ENCODE measurements at places on chromosomes 12 and 14.

DNA sequence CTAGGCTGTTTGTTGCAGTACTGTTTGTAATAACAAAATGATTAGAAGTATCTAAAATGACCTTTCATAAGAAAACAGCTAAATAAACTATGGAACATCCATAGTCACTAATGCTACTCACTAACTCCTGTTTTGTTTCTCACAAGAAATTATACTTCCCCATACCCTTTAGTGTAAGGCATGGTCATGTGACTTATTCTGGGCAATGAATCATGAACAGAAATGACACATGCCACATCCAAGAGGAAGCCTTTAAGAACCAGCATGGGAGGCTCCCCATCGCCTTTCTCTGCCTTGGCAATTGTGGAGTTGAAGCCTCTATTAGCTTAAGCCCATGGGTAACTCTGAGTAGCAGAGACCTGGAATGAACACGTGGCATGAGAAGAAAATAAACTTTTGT is 49.3 kb downstream of the KSR2 start:
- DNase-seq: no peak

DNA sequence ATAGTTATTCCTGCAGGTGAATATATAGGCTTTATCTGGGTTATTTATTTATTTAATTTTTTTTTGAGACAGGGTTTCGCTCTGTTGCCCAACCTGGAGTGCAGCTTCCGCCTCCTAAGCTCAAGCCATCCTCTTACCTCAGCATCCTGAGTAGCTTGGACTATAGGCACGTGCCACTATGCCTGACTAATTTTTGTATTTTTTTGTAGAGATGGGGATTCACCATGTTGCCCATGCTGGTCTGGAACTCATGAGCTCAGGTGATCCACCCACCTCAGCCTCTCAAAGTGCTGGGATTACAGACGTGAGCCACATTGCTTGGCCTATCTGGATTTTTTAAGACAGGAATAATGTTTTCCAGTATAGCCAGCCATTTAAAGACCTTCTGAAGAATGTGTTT is 2.0 kb downstream of the RAN start:
- DNase-seq: no peak

- DNase-seq: no peak
Measured at GRCh38 chr12:69095765-69096477, 143.4 kb upstream of the CPSF6 start.

GRCh38 chr14:29927376-29928116 is at the start of gene PRKD1:
TSS of gene PRKD1 (minus strand) at chr14:29927847.
- DNase-seq: no peak

- no peak for DNase-seq
Measured at GRCh38 chr12:81021834-81022233, 56.0 kb upstream of the ACSS3 start.

GRCh38 chr12:20602641-20603391 is 92.3 kb upstream of the SLCO1C1 start:
- no peak for DNase-seq

GRCh38 chr14:56860441-56860840 is 50.2 kb upstream of the OTX2 start:
- no peak for DNase-seq

DNA sequence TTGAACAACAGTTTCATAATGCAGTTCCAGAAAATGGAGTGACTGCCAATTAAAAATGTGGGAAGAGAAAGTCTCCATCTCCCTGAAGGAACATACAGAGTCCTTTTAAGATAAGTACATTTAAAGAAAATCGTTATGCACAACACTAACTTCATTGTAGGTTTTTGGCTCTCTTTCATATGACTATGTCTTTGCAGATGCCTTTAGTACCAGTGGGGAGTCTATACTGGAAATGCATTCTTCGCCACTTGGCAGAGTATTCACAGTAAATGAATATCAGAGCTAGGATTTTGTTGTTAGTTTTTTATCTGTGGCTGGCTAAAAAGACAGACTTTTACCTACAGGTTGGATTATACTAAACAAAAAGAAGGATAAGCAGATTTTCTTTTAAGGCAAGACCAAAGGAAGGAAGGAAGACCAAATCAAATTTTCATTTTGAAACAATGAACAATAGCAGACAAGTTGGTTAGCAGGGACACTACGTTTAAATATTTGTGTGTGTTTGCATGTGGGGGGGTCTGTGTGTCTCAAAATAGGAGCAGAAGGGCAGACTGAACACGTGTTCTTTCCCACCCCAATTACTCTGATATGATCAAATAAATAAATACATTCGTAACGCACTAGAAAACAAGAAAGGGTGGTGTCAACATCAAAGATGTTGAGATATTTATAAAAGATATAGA is 124.5 kb downstream of the BTG1 start:
- DNase-seq: no peak

DNA sequence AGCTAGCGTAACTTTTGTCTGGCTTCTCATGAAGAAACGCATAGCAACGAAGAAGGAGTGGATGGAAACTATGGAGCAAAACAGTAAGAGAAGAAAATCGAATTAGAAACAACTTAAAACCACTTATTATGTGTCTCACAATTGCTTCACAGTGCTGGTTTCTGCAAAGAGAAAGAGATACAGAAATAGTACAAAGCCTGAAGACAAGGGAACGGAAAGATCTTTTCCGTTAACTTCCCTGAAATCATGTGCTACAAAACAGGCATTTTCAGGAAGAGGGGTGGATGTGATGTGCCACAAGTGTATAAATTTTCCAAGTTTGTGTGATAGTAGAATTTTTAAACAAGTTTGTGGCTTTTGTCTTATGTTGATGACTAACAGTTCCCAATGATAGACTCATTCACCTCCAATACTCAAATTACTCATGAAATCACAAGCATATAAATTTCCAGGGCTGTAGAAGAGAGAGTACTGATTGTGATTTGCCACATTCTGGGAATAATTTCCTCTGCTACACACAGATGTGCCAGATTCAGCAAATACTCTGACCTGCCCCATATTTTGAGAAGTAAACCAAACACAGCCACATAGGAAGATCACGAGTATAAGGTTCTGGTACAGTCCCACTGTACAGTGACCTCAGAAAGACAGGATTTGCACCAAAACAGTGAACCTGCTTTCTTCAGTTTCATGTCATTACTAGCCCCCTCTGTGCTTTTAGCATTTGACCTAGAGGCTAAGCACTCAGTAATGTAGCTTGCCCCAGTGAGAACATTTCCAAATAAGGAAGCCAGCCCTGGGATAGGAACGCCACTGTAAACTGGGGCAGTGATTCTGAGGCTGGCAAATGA is 41.4 kb upstream of the PPFIA2 start:
- no peak for DNase-seq

GRCh38 chr12:39372204-39372925 is 70.6 kb downstream of the KIF21A start:
- DNase-seq: no peak

- no peak for DNase-seq
Measured at GRCh38 chr14:63344336-63344735, 25.6 kb upstream of the GPHB5 start.

DNA sequence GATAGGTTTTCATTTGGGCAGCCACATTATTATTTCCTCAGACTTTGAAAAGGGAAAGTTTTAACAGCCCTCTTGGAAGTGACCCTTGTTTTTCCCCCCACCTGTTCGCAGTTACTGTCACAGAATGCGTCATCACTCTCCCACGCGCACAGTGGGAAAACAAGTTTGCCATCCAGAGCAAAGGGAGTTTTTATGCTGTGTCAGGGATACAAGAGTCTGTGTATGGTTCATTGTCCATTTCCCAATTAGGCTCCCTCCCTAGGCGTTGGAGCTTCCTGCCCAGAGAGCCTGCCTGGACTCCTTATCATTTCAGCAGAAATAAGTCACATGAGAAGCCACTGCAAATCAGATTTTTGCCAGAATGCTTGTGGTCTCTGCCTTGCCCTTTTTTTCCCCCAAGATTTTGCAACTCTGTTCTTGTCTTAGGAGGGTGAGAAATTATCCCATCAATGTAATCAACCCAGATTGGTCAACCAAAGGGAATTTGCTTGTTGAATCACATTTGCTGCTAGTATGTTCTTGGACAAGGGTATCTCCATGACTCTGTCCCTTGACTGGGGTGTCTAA is 104.1 kb downstream of the IGF1 start:
- DNase-seq: no peak

DNA sequence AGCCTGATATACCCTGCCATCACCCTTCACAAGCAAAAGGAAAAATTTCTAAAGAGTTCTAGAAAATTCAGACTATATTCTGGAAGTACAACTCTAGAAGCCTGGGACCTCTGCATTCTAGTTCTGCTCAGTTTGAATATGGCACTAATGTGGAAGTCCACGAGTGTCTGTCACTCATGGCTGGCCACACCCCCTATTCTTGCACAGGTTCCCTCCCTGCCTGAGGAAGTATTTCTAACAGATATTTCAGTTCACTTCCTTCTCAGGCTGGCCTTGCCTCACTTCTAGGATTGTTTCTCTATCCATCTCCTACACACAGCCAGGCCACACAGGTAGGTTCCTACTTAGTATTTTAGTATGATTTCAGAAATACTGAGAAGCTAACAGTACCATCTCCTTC is 67.4 kb downstream of the PHLDA1 start:
- DNase-seq: no peak

DNA sequence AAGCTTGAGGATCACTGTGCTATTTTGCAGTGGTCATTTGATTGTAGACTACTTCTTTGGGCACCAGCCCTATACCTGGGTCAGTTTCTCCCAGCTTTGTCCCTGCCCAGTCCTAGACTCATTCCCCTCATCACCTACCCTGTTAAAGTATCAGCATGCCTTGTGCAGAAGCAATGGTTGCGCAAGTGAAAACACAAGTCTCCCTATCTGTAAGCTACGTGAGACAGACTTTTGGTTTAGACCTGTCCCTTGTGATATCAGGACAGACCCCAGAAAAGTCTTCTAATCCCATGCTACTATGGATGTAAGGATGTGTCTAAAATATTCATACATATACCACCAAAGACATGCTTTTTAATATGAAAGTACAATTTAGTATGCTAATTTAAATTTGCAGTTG is 88.8 kb upstream of the ATP2B1 start:
- no peak for DNase-seq

DNA sequence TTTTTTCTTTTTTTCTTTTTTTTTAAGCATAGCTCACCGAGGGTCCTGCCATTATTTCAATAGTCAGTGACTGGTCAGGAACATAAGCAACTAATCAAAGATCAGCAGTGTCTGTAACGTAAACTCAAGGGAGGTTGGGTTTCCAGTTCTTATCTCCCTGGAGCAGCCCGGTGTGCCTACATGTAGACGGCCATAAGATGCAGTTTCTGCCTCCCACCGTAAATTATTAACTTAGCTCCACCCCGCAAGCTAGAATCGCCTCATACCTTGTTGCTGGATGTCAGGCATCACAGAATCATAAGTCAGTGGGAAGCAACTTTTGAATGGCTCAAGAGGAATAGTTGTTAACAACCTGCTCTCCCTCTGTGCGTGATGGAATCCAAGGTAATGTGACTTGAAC is at the start of gene MYO1H:
Gene MYO1H, plus strand, starts transcription at position 312 of the 400 bp plus-strand sequence. Its CDS starts 61 bp downstream, at position 373.
- no peak for DNase-seq

- no peak for DNase-seq
Measured at GRCh38 chr14:90583427-90583826, 186.6 kb downstream of the CALM1 start.

- DNase-seq: no peak
Measured at GRCh38 chr12:28059220-28059619, 86.7 kb upstream of the PTHLH start.

GRCh38 chr12:32788405-32788804 is 32.7 kb upstream of the YARS2 start:
- DNase-seq: no peak

DNA sequence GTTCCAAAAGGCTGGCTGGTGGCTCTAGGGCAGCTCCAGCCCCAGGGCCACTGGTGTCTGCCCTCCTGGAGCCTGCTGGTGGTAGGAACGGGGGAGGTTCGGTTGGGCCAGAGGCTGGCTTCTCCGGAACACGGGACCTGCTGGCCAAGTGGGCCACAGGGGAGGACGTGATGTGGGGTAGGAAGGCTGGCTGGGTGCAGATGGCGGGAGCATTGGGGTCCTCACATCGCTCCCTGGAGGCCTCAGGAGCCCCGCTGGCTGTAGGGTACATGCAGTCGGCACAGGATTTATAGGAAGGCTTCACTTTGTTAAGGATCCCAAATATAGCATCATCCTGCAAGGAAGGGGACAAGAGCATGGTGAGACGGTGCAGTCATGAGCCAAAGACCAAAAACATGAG is 57.6 kb upstream of the CORO1C start:
- DNase-seq: no peak

- DNase-seq: no peak
Measured at GRCh38 chr14:95311752-95312151, 8.0 kb downstream of the CLMN start.

DNA sequence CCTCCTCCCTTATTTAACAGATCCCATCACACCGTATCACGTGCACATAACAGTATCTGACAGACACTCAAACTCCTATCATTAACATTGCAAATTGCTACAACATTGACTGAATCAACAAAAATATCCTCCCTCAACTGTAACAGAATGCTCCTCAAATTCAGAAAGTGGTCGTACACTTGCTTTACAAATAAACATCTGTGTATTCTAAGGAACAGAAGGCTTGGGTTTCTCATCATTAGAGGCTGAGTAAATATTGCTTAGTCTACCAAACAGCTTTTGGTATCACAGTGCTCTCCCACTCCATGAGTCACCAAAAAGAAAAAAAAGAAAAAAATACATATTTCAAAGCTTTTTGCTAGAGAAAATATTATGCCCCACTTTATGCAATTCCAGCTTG is 23.9 kb downstream of the FERMT2 start:
- no peak for DNase-seq

- no peak for DNase-seq
Measured at GRCh38 chr14:72123755-72124154, 191.5 kb downstream of the RGS6 start.

DNA sequence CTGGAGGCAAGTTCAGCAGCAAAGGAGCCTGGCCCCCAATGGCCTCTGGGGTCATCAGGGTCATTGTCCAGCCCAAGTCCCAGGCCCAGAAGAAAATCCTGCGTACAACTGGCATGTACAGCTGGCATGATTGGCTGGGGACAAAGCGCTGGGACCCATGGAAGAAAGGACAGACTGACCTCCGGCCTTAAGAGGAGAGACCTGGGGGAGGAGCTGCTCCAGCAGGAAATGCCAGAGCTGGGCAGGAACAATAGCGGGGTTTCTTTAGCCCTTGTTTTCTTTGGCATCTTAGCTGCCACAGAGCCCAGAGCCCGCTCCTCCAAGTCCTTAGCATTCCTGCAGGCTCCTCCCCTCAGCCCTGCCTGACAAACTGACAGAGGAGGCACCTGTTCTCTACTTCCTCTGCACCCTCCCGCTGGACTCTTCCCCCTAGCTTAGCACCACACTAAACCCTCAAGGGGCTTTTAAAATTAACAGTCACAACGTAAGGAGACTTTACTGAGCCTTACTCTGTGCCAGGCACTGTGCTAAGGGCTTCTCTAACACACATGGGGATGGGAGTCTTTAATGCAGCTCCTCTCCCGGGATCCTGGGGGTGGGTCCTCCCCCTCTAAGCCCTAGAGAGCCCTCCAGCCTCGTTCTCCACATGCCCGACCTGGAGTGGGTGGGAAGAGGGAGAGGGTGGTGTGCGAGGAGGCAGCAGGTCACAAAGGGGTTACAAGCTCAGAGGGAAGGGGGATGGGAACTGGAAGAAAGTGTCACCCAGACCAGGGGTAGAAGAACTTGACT is 1.8 kb upstream of the AQP5 start:
- DNase-seq: no peak

All from T-cell (primary cell).